ENCODE measurements at places on chromosomes 11 and 22.

DNA sequence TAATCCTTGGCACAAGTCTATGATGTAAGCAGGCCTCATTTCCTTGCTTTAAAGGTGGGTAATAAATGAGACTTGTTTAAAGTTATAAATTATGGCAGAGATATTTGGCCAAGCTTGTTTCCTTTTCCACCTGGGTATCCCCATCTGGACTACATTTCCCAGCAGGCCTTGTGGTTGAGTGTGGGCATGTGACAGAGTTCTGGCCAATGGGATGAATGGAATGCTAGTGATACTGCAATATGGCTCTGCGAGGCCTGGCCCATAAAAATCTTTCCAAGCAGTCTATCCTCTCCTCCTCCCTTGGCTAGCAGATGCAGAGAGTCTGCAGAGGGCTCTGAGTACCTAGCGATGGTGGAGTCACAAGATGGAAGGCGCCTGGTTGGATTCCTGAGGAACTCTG lies 102.5 kb downstream of the TIMP3 start:
- no peak for DNase-seq

DNA sequence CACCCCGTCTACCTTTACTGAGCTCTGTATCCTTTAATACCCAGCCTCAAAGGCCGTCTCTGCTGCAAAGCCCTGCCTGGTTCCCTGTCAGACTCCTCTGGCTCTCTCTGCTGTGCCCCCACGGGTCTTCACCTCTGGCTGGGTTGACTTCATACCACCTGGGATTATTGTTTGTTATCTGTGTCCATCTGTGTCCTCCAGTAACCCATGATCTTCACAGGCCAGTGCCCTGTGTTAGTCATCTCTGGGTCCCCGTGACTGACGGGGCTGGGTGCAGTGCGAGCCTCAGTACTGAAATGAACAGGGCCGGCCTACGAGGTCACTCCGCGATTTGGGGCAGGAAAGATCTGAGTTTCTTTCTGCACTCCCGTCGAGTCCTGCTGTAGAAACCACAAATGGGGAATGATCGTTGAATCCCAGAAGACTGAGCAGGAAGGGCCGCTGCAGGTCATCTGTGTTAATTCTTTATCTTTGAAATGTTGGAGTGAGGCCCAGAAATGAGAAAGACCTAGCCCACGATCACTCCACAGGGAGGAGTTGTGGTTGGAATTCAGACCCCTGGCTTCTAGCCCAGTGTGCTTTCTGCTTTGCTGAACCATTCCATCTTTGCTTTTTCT lies 12.3 kb upstream of the TUB start:
- DNase-seq, result peak; percentile 74

DNA sequence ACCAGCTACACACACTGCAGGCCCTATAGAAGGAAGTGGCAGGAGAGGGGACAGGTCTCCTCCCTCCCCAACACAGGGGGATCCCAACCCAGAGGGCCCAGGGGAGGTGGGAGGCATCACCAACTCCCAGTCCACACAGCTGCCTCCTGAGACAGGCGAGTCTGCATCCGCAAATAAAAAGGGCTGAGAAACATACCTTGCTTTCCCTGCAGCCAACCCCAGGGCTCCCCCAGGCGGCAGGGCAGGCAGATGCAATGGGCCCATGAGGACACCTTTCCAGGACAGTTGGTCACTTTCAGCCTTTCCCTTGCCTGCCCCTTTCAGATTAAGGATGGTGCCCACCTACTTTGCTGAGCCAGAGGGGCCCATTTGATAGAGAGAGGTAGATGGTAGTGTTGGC lies 180.0 kb downstream of the BRD1 start:
- DNase-seq, result no peak

DNA sequence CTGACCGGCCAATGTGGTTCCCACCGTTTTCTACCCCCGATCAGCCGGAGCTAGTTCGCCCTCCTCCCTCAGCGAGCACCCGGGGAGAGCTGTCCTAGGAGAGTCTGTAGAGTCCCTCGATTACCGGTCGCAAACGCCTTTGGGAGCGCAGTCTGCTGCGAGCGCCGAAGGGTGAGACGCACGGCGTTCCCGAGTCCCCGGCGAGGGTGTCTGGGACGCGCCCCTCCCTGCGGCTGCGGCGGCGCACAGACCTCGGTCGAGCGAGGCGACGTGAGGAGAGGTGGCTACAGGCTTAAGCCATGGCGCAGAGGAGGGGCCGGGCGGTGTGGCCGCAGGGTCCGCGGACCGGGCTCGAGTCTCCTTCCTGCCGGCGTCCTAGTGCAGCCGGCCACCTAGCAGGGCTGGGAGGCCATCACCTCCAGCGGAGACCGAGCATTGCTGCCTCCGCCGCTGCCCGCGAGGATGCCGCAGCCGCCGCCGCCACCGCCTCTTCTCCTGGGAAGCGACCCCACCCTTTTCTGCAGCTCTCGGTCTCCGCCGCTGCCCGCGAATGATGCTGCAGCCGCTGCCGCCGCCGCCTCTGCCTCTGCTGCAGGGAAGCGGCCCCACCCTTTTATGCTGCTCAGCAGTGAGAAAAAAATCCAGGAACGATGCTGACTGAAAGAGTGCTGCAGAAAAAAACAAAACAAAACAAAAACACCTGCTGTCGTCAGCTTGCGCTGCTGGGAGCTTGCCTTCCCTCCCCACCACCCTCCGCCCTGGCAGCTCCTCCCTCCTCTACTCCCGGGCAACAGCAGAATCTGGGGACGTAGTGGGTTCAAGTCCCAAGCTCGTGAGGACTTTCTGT lies at the start of gene MAP6:
Gene MAP6 (minus strand): TSS at position 588 of the 847 bp plus-strand sequence. CDS start 669 bp downstream, outside the sequence.
- DNase-seq, result no peak

DNA sequence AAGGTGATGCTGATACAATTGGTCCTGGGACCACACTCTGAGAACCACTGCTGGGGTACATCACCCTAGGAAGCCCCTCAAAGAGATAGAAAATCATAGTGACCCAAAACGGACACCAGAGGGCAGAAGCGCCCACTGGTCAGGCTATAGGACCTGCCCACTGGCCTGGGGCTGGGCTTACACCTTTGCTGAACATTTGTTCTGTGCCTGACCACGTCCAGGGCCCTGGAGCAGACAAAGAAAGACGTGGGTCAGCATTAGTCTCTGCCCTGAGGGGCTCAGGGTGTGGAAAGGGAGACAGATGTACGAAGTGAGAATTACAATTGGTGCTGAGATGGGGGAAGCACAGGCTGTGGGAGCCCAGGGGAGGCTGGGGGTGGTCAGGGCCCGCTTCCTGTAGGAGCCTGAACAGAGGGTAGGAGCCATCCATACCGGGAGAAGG lies 14.4 kb upstream of the SERPINH1 start:
- DNase-seq, result no peak

DNA sequence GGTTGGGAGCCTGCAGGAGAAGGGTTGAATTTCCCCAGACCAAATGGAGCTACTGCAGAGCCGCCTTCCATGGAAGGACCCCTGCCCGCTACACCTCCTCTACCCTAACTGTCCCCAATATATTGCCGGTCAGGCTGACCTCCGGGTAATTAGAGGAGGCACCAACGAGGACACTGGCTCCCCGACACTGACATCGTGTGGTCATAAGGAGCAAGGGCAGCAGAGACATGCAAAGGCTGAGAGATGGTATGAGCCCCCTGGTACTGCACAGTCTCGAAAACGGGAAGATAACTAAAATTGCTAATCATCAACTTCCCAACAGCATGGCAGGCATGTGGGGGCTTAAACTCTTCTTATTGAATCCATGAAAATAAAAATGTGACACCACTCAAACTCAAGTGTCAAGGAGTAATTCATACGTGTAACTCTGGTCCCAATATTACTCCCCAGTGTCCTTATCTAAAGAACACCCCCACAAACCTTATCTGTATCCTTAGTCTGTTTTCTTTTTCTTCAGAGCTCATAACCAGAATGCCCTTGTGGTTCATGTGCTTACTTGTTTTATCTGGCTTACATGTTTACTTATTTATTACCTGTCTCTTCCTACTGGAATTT lies 4.4 kb downstream of the CAVIN3 start:
- DNase-seq, result no peak

DNA sequence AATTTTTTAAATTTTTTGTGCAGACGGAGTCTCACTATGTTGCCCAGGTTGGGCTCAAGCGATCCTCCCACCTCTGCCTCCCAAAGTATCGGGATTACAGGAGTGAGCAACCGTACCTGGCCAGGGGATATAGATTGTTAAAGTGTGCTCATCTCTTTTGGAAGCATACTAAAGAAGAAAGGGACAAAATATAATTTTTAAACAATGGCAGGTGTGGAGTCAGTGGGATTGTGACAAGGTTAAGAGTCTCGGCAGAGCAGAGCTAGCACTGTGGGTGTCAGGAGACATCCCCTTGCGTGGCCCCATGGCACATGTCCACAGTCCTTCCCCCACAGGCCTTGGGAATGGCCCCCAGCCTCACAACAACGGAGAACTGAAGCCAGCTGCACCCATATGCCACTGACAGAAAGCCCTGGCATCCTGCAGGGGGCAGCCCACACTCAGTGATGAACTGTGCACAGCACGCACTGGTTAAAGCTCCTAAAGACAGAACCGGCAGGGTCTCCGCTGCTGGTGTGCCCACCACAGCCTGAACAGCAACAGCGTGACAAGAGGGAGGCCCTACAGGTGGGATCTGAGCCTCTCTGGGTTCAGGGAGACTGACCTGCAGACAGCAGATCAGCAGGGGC lies 29.9 kb downstream of the SERPIND1 start:
- peak; percentile 16 for DNase-seq

GRCh38 chr22:42939451-42939881 lies 75.5 kb downstream of the PACSIN2 start:
- DNase-seq, result no peak

DNA sequence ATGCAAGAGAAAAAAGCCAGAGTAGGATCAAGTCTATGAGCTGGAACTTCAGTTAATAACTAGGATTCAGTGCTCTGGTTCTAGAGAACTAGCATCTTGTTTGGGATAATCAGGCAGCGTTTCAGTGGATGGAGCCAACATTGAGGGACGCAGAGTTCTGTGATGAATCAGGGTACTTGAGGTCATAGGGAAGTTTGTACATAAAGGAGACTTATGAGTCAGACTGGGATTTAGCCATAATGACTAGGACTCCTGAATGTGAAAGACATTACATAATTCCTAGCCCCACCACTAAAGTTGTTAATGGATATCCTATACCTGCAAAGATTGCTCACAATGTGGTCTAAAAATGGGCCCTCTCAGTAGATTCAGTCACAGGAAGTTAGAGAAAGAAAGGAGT lies 6.8 kb downstream of the SLN start:
- peak; percentile 34 for DNase-seq

DNA sequence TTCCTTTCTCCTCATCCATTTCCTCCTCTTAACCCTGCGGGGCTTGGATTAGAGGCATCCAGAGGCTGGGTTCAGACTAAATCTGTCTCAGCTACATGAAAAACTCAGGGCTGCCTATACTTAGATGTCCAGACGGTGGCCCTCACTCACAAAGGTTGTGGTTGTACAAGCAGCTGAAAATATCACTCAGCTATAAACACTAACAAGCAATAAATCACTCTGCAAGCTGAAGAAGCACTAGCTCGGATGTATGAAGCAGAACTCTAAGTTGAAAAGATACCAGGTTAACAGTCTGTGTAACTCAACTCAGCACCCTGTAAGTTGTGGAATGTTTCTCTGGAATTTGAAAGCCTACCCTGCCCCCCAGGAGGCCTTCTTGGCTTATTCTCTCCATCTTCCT lies 82.9 kb downstream of the EXT2 start:
- peak; percentile 23 for DNase-seq

- DNase-seq, result no peak
Measured at GRCh38 chr11:67400251-67400941, 1.3 kb downstream of the PPP1CA start.

DNA sequence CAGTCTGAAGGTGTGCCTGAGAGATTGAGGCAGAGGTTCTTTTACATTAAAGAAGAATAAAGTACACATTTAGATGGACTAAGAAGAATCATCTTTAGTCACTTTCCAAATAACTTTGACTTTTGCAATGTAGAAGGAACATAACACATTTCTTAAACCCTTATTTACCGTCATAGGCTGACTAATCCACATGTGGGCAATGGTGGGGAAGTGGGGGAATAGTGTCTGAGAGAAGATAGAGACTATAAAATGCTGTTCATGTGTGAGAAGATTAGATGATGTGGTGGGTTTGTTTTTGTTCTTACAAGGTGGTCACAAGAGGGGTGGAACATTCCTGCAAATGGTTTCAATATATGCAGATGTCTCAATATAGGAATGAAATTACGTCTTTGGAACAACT lies 1.8 kb downstream of the MS4A4A start:
- no peak for DNase-seq

Measured in AG04450 (cell line).